Activated CD8-positive, alpha-beta memory T cell treated with anti-CD3 and anti-CD28 coated beads for 48 hours (primary cell): ENCODE measurements at places on chromosomes 6 and 20.

DNA sequence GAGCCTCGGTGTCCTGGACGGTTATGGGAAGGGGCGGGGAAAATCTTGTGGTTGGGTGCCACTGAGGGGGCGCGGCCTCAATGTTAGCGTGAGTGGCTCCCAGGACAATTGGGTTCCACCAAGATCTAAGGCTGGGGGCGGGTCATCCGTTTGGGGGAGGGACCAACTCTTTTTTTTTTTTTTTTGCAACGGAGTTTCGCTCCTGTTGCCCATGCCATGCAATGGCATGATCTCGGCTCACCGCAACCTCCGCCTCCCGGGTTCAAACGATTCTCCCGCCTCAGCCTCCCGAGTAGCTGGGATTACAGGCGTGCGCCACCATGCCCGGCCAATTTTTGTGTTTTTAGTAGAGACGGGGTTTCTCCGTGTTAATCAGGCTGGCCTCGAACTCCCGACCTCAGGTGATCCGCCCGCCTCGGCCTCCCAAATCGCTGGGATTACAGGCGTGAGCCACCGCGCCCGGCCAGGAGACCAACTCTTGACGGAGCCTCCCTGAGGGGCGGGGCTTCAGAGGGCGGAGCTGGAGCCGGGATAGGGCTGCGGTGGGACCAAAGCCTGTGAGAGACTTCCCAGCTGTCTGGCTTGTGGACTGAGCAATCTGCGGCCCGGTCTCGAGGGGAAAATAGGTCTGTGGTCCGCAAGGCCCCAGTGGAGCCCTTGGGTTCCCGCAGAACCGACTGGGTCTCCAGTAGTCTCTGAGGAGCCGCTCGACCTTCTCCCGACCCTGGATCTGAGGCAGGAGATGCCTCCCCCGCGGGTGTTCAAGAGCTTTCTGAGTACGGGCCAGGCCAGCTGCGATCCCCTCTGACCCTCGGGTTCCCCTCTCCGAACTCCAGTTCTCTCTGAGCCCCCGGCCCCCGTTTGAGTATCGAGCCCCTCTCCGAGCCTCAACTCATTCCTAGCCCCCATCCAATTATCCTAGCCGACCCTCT is 1.1 kb downstream of the SPAG4 start:
- DNase-seq, result no peak

- no peak for DNase-seq
Measured at GRCh38 chr6:144654506-144654905, 369.4 kb downstream of the UTRN start.

- no peak for DNase-seq
Measured at GRCh38 chr6:125310994-125311649, 9.4 kb upstream of the HDDC2 start.

DNA sequence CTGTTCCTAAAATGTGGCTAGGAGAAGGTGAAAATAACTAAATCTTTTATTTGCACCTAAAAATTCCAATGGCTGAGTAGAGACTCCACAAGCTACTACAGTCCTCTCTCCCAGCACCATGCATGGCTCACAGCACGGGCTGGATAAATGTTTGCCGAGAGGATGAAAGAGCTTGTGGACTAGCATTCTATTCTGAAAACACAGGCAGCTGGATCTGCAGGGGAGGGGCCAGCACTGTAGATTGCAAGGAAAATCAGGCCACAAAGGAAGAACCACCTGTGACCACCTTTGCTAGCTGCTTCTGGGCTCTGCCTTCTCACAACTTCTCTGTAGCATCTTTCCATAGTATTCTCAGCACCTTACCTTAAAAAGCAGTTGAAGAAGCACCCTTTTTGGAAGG is 46.6 kb downstream of the CLIC5 start:
- no peak for DNase-seq

- DNase-seq, result no peak
Measured at GRCh38 chr20:6819599-6819998, 52.1 kb downstream of the BMP2 start.

- DNase-seq, result no peak
Measured at GRCh38 chr20:38109591-38110524, 55.2 kb downstream of the TGM2 start.

- DNase-seq, result no peak
Measured at GRCh38 chr6:43173591-43174262, 2.7 kb downstream of the SRF start.

GRCh38 chr6:28011722-28012121 is 54.7 kb downstream of the OR2B6 start:
- no peak for DNase-seq

DNA sequence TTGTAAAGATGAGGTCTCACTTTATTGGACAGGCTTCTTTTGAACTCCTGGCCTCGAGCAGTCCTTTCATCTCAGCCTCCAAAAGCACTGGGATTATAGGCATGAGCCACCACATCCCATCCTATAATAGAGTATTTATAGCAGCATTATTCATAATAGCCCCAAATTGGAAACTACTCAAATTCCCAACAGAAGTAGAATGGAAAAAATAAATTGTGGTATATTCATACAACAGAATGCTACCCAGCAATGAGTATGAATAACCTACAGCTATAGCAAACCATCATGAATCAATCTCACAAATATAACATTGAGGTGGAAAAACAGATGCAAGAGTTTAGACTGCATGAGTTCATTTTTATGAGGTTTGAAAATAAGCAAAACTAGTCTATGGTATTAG is 84.8 kb upstream of the BTBD3 start:
- DNase-seq, result no peak

DNA sequence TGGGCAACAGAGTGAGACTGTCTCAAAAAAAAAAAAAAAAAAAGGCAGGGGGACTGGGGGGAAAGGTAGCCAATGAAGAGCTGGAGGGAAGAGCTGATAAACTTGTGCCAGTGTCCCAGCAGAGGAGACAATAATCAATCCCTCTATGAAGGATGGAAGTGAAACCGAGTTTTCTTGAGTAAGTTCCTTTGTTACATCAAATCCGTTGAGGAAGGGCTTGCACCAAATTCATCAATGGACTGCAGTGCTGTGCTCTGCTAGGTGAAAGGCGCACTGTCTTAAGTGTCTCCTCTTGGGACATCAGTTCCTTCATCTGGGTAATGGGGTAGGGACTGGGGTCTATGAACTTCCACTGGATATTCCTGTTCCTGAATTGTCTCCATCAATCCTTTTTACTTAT is 3.0 kb upstream of the CRIP3 start:
- DNase-seq, result no peak

DNA sequence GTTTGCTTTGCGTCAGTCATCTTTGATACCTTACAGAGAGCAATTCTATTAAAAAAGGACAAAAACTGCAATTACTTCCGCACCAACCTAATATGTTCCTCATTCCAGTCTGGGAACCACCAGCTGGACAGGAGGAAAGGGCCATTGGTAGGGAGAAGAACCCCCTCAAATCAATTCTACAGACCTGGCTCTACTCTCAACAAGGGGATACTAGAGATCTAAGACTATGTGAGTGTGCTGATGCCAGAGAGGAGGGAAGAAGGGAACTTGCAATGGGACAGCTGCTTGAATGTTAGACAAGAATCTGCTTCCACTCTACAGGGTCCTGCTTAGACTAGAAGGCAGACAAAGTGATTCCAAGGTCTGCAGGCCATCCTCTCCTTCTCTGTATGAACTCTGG is 13.3 kb downstream of the MRPS18A start:
- no peak for DNase-seq

GRCh38 chr6:158643836-158644230 is 710 bp downstream of the DYNLT1 start:
- DNase-seq, result no peak

DNA sequence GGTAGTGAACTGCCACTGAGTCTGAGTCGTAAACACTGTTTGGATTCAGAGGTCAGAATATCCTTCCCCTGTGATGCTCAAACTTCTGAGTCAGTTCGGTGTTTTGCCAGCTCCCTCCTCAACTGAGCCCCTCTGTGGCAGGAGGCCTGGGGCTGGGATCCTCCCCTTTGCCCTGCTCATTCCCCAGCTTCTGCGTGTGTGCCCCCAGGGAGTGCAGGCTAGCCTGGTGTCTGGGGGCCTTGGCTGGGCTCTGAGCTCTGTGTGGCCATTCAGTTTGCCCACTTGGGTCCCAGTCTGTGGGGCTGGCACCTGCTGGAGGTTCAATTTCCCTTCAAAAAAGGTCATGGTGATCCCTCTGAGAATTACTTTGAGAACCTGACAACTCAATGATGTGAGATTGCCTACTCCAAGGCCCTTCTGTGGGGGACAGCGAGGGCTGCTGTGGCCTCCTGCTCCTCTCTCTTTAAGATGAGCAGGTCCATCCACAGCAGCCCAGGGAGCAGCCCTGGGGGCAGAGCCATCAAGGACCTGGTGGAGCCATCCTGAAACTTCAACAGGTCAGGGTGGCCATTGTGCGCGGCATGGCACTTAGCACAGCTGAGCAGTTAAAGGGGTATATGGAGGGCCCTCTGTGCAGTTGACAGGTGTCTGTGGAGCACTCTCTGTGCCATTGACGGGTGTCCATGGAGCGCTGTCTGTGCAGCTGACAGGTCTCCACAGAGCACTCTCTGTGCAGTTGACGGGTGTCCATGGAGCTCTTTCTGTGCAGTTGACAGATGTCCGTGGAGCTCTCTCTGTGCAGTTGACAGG is 147.2 kb downstream of the SYCP2 start:
- no peak for DNase-seq

DNA sequence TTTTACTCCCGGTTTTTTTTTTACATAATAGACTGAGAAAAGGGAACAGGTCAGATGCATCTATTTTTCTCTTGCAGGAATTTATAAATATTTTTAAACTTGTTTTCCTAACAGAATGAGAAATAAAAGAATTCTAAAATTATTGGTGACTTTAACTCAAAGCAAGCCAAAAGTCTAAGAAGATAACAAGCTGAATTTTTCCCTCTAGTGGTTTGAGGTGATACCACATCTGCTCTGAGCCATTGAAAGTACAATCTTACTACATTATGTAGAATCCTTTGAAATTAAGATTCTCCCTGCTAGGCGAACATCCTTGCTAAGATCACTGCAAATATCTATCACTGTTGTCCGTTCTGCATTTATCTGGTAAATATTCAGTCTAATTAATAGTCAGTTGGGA is 10.7 kb upstream of the STMND1 start:
- no peak for DNase-seq
